ENCODE measurements at places on chromosomes 7 and 10.
A peak's percentile ranks its signal among the peaks of the same experiment; 100 is the strongest.

DNA sequence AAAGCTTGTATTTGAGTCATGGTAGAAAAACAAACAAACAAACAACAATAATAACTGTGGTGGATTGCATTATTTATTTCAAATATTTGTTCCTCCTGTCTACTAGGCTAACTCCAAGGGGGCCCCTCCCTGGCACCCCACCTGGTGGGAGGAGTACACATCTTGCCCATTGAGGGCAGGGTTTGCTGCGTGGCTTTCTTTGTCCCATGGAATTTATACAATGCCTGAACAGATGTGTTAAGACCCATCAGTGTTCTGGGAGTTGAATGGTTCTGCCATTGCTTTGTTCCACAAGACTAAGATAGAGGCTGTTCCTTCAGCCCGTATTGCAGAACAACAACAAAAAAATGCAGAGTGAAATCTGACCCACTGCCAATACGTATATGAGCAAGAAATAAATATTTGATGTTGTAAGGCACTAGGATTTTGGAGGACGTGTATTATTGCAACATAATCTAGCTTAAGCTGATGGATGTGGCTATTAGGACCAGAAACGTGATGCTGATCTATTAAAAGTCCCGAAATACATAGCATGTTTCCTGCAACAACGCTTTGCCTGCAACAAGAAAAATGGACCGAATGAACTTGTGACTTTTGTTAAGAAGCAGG, 119.1 kb upstream of the JCAD start:
- no peak for DNase-seq

GRCh38 chr7:75599244-75599781, 107.2 kb downstream of the SPDYE5 start:
- no peak for DNase-seq

GRCh38 chr10:98438715-98439114, 8.0 kb downstream of the HPS1 start:
- no peak for DNase-seq

DNA sequence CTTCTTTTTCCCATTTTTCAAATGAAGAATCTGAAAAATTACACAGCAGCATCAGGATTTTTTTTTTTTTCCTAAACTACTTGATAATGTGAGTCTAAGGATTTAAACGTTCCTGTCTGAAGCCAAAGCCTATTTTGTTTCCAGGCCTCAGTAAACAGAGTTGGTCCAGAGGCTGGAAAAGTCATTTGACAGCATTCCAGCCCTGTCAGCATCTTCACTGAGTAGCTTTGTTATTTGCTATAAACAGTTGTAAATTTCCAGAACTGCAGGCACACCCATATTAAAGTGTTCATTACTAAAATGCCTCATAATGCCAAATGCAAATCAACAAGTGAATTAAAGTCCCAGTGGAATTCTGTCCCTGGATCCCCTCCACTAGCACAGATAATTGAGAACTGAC, 35.5 kb upstream of the KMT2E start:
- no peak for DNase-seq

- DNase-seq = no peak
These were observed 214.0 kb downstream of the MDFIC start for GRCh38 chr7:115135769-115136410.

DNA sequence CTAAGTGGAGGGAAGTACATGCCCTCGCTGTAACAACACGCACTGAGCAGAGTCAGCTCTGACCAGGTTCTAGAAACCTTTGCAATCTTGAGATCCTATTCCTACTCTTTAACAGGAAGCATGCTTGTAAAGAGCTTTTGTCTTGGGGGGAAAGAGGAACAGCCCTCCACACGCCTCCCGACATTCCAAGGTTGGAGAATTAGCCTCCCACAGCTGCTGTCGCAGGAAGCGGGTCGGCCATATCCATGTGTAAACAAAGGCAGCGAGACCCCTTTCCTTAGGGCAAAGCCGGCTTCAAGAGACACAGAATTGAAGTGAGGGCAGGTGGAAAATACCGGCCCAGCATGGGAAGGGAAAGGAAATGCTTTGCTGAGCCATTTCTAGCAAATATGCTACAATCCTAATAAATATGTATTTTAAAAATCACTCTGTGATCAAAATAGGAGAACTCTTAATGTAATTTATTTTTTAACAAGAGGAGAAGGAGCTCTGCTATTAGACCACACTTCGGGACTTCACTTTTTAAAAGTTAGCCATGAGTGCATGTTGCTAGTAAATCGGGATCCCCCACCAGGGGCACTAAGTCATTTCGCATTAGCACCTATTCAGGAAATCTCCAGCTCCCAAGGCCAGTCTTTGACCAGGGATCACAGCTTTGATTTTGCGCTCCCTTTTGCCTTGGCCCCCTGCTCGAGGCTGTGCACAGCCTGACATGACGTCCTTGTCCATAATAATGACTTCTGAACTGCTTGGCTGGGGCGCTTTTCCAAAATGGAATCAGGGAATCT, 55.9 kb downstream of the FAM204A start:
- no peak for DNase-seq

- no peak for DNase-seq
These were observed 281.0 kb upstream of the PTER start for GRCh38 chr10:16155834-16156233.

- peak; percentile 16 for DNase-seq
These were observed 12.0 kb upstream of the SCART1 start for GRCh38 chr10:133441780-133442179.

DNA sequence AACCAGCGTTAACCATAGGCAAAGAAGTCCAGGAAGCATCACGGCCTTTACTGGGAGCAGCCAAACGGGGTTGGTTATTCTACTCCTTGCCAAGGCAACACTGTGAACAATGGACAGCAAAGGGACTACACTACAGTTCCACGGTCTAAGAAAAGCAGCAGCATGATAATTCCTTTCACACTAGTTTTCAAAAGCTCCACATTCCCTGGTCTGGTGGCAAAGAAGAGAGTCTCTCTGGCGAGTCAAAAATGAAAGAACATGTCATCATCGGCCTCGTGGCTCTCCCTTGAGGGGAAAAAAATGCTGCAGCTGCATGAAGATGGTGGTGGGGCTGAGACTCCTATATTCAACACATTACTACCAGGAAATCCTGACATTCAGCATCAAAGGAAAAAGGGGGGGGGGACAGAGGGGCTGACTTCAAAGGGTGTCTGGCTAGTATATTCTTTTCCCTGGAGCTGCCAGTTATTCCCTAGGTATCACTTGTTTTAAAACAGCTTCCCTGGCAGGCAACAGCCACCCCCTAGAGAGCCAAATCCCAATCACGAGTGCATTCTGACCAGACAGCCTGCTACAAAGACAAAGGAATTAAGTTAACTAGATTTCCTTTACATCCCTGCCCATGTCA, 49.1 kb downstream of the SLC37A3 start:
- DNase-seq = no peak

GRCh38 chr10:128062881-128063563, 63.2 kb downstream of the MKI67 start:
- DNase-seq = no peak

GRCh38 chr7:18234519-18234918, 206.9 kb upstream of the PRPS1L1 start:
- no peak for DNase-seq

DNA sequence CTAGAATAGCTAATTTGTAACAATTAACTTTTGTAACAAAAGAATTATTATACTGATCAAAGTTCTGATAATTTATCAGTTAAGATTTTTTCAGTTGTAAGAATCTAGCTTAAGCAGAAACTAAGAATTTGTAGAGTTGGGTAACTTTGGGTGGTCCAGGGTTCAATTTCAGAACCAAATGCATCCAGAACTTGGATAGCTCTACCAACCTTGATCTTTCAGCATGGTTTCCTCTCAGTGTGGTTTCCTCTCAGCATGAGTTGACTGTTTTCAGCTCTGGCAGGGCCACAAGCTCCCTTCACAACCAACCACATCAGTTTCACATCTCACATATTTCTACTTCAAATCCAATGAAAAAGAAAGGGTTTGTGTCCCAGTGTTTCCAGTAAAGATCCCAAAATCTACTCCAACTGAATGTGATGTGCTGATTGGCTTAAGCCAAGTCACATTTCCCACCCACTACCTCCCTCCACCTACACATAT, 3.3 kb upstream of the FAS start:
- DNase-seq = no peak

GRCh38 chr7:41117431-41117830, 585.5 kb downstream of the INHBA start:
- DNase-seq = no peak

DNA sequence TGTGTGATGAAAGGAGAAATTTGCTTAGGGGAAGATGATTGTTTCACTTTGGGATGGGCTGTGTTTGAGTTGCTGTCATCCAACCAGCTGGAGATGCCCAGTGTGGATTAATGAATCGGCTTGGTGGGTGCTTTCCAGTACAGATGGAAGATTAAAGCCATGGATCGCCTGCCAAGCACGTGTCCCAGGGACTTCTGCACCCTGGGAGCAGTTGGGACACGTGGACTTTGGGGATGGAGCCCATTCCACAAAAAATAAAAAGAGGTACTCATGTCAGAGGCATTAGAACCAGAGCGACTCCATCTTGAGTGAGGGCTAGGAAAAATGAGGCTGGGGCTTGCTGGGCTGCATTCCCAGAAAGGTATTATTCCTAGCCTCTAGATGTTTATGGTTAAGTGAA, 29.3 kb upstream of the PRLHR start:
- no peak for DNase-seq

- DNase-seq = no peak
These were observed at the start of gene EPDR1 for GRCh38 chr7:37920305-37920848. Gene EPDR1 (plus strand): TSS chr7:37920640. CDS start chr7:37920940, 300 bp downstream.

DNA sequence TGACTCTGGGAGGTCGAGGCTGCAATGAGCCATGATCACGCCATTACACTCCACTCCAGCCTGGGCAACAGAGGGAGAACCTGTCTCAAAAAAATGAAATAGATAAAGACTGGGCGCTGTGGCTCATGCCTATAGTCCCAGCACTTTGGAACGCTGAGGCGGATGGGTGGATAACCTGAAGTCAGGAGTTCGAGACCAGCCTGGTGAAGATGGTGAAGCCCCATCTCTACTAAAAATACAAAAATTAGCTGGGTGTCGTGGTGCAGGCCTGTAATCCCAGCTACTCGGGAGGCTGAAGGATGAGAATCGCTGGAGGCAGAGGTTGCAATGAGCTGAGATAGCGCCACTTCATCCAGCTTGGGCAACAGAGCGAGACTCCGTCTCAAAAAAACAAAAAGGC, 1.1 kb upstream of the DDX21 start:
- no peak for DNase-seq

GRCh38 chr10:58784361-58784760, 271.7 kb downstream of the BICC1 start:
- no peak for DNase-seq

GRCh38 chr7:29405891-29406290, 157.7 kb upstream of the PRR15 start:
- no peak for DNase-seq

DNA sequence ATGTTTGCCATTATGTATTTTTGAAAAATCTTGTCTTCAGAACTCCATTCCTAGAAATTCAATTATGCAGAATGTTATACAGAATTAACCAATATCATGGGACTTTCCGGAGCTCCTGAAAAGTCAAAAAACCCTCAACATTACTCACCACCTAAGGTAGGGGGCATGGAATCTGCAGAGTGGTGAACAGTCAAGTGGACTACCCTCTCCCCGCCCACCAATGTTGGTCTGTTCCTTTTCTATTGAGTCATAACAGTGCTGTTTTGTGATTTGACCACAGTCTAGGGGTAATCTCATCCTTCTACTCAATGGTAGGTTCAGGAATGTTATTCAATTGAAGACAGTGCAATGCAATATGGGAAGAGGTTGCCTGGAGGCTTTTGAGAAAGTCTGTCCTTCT, 130.5 kb upstream of the HABP2 start:
- DNase-seq = no peak

- DNase-seq = peak; percentile 75
These were observed 9.8 kb downstream of the NOD1 start for GRCh38 chr7:30468791-30469190.

DNA sequence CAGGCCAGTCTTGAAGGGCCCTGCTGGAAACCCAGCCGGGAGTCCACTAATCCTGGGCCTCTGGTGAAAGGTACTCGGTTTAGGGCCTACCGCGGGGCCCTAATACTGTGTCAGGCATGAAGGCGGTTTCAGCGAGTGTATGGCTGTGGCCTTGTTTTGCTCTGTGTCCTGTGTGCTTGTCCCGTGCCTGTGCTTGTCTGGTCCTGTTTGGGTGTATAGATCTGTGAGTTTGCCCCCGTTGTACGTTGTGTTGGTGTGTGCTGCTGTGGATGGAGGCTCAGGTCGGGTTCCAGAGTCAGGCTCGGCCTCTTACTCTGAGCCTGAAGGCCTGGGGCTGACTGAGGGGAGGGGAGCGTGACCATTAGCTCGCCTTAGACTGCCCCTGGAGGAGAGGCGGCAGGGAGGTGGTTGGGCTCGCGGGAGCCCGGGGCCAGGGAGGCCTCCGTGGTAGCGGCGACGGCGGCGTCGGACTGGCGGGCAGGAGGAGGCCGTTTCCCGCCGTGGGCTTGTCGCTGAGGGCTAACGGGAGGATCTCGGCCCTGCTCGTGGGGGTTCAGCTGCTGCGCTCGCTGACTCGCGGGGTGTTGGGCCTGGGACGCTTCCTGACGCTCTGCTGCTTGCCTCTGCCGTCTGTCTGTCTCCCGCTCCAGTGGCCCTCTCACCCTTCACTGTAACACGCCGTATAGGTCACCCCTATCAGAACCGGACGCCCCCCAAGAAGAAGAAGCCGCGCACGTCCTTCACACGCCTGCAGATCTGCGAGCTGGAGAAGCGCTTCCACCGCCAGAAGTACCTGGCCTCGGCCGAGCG, 2.6 kb downstream of the TLX1 start:
- no peak for DNase-seq

DNA sequence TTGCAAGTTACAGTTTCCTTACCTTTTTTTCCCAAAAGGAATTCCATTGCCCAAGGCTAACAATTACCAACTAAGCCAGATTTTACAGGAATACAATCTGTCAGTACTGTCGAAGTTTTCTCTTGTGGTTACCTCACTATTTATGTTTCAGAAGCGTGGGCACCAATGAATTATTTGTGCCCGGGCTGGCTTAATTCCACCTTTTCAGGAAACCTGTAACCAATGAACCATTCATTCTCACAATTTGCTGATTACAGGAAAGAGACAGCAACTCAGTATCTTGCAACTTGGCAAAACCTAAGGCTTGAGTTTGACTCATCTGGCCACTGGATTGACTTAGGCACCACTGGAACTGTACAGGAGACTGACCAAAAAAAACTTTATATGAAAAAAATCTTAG, 485.6 kb downstream of the INHBA start:
- no peak for DNase-seq

- no peak for DNase-seq
These were observed 166.1 kb upstream of the TCERG1L start for GRCh38 chr10:131477457-131478121.

DNA sequence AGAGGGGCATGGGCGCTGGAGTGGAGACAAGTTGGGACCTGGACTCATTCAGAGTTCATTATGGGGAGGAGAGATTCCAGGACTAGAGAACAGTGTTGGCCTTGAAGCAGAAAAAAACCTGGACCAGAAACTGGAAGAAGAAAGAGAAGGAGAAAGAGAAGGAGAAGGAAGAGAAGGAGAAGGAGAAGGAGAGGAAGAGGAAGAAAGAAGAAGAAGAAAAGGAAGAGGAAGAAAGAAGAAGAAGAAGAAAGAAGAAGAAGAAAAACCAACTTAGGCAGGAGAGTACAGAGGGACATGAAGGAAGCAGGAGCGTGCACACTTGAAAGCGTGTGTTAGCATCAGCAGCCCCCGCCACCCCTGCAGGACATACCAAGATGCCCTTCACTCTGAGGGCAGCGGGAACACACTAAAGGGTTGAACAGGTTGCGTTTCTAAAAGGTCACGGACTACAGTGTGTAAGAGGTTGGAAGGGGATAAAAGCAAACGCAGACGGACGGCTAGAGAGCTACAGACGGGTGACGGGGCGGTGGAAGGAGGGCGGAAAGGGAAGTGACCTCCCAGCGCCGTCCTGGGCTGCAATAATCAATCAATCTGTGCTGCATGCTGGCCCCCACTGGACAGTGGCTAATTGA, 95.3 kb downstream of the SEC61G start:
- DNase-seq = no peak
